ENCODE measurements at places on chromosomes 4 and X.

- no peak for DNase-seq
Measured at GRCh38 chrX:118504581-118504980, 9.0 kb downstream of the DOCK11 start.

- no peak for DNase-seq
Measured at GRCh38 chr4:84855774-84856173, 110.7 kb downstream of the WDFY3 start.

DNA sequence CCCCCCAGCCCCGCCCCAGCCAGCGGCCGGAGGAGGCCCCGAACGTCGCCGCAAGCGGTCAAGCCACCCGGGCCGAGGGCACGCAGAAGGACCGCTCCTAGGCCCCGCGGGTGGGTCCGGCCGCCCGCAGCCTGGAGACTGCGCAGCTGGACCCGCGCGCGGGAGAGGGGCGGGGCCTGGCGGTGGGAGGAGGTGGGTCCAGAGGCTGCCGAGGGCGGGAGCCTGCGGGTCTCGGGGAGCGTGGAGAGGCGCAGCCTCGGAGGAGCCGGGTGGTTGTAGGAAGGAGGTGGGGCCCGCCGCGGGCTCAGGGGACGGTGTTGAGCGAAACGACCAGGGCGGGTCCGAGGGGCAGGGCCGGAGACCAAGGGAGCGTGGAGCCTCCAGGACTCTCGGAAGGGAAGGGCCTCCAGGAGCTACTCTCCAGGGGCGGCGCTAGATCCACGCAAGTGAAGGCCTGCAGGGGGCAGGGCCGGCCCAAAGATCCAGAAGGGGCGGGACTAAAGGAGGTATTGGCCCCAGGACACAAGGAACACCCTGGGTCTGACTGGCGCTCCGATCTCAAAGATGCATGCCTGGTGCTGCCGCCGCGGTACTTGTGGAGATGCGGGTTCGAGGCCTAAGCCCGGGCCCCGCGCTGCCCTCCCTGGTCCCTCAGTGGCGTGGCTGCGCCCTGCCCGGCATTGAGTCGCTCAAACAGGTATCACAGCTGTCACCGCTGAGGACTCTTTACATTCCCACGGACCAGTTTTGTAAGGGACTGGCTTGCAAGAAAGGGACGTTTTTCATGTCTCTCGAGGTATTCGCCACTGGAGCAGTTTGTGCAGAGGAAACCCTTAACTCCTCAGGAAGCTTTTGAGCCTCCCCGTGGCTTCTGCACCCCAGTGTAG is 5.9 kb downstream of the TIMM17B start:
- peak; percentile 75 for DNase-seq

DNA sequence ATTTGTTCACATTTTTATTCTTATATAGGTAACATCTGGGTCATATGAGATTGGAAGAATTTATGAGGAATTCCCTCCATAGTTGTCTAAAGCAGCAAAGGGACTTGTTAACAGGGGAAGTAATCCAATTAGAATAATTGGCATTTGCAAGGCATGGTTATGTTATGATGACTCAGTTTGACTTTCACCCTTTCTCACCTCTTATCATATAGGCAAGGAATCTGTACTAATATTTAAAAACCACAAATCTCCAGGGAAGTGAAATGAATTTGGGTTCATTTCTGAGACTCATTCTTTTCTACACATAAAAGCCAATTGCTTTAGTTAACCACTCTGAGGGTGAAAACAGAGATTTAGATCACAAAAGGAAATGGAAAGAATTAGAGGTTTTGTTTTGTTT is 281.5 kb upstream of the DKK2 start:
- DNase-seq = no peak

- no peak for DNase-seq
Measured at GRCh38 chr4:4633431-4633830, 91.6 kb upstream of the STX18 start.

- no peak for DNase-seq
Measured at GRCh38 chr4:41332510-41333054, 75.9 kb downstream of the UCHL1 start.

DNA sequence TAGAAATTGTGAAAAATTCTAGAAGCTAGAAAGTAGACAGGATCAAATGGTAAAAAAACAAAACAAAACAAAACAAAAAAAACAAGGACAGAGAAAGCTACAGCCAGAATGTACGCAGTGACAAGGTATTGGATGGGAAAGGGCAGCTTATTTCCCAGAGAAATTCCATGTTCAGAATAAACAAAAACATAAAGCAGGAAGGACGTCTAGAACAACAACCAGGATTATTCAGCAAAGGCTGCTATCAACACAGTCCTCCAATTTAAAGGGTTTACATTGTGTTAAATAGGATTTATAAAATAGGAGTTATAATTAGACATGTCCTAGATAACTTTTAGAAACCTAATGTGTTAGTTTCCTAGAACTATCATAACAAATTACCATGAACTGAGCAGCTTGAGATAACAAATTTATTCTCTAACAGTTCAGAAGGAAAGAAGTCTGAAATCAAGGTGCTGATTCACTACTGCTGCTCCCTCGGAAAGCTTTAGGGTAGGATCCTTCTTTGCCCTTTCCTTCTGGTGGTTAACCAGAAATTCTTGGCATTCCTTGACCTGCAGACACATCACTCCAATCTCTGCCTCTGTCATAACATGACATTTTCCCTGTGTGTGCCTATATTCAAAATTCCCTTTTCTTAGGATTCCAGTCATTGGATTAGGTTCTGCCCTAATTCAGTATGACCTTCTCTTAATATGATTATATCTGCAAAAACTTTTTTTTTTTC is 175.6 kb downstream of the SNCA start:
- no peak for DNase-seq

DNA sequence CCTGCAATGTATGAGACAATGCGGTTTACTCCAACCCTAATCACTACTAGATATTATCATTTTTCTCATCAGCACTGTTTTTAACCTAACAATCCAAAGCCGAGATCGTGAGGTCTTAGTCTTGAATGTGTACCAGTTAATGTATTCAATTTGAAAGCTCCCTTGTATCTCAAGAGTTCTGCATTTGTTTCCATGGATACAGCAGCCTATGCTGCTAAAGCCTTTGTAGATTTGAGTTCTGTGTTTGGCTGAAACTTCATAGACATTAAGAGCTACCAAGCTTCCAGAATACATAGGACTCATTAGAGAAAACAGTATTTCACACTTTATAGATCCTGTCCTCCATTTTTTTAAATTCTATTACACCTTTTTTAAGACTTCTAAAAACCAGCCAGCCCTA is 39.9 kb downstream of the SLC9A6 start:
- no peak for DNase-seq

DNA sequence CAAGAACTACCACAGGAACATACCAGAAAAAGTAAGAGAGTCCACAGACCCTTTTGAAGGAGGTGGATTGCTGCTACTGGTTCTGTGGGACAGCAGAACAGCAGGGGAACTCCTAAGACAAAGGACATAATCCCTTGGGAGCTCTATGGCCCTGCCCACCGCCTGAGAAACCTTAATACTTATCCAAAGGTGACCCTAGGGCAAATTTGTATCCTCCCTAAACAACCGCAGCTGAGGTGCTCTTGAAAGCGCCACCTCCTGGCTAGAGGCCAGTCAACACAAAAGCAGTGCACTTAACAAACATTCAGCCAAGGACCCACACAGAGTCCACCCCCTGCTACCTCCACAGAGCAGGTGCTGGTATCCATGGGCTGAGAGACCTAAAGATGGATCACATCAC is 136.8 kb downstream of the ADAM29 start:
- DNase-seq = no peak

DNA sequence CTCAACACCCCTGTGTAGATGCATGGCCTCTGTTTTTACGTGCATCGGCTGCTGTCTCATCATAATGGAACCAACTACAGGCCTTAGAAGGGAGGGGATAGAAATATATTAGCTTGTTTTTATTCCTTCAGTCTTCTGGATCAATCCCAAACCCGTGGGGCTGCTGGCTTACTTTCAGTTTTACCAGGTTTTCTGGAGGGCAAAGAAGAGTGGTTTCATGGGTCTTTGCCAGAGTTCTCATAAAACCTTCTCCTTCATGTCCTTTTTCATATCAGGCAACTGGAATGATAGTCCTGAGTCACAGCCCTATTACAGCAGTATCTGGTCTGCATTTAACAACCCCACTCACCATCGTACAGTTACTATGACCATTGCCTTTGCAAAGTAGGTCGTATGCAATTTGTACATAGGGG is 34.6 kb downstream of the PPP2R2C start:
- no peak for DNase-seq

DNA sequence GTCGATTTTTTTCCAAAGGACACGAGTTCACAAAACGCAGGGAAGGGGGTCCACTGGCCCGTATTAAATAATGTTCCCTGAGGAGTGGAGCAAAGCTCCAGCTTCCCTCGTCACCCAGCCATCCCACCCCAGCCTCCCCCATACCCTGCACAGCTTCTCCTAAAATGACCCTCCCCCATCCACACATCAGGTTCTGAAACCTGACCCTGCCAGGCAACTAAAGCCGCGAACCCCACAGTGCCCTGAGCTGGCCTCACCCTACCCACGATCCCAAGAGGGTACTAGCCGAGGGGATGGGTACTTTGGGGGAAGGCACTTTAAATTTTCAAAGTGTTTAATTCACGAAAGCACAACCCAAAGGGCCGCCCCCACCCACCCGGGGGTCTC is 634 bp downstream of the APOO start:
- no peak for DNase-seq

GRCh38 chr4:86926435-86927086 is 8.2 kb upstream of the AFF1 start:
- no peak for DNase-seq

DNA sequence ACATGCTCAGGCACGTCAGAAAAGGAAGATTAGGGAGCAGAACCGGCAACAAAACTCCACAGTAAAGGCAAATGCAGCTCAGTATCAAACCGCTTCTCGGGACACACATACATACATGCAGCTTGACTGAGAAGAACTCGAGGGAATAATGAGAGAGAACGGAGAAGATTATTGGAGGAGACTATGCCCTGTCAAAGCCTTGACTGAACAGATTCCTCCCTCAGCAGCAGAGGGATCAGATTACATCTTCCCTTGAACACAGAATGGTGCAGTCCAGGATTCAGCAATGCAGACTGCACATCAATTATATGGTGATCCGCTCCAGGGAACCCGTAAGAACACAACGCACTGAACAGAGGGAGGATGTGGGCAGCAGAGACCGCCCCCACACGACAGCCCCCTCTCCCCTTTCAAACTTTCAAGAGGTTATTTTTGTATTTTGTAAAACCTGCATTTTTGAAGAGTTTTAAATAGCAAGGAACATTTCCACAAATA is 183.2 kb downstream of the FBXW7 start:
- DNase-seq = no peak

GRCh38 chr4:99645036-99645435 is 12.6 kb downstream of the C4orf54 start:
- DNase-seq = no peak

- DNase-seq = no peak
Measured at GRCh38 chr4:169337510-169337909, 66.8 kb upstream of the SH3RF1 start.

GRCh38 chrX:135489542-135489941 is 30.9 kb upstream of the INTS6L start:
- no peak for DNase-seq

- DNase-seq = no peak
Measured at GRCh38 chr4:156038772-156039171, 85.1 kb upstream of the CTSO start.

- no peak for DNase-seq
Measured at GRCh38 chr4:114674080-114674479, 75.5 kb downstream of the UGT8 start.

DNA sequence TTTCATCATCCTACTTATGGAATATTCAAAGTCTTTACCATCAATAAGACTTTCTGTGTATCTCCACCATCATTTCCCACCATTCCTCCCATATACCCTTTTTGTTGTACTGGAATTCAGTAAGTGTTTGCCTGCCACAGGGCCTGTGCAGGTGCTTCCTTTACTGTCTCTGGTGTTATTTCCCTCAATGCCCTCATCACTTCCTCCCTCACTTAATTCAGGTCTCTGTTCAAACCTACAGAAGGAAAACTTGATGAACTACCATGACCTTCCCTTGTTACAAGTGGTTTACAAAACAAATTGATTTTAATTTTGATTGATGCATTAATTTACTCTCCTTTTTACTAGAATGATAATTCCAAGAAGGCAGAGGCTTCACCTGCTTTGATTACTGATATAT is 159.5 kb upstream of the FAT4 start:
- no peak for DNase-seq

DNA sequence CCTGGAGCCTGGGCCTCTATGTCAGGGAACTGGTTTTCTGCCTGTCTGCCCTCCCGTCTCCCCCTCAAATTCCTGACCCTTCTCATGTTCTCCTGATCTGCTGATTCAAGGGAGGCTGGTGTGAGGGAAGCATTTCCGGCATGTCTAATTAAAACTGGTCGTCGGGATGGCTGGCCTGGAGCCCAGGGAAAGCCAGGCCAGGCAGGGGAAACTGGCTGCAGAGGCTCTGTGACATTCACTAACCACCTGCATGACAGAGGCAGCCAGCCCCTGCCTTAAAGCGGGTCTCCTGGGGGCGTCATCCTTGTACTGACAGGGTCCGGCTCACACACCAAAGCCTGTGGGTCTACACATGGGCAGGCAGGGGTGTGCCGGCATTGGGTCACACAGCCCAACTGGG is 35.2 kb downstream of the ABLIM2 start:
- no peak for DNase-seq

DNA sequence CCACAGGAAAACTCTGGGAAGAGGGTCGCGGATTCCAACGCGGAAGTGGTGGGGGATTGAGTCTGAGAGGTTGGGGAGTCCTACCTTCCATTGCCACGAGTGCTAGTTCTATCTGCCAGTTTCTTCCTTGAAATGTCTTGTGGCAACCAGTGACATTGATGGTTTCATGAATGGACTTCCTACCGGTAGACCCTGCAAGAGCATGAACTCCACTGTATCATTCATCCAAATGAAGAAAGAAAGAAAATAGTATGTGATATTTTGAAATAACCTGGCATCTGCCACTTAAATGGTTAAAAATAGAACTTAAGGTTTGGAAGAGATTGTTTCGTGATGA is 1.1 kb upstream of the SLC10A7 start:
- peak; percentile 38 for DNase-seq

- DNase-seq = no peak
Measured at GRCh38 chr4:74061430-74061829, 22.9 kb upstream of the CXCL3 start.

- no peak for DNase-seq
Measured at GRCh38 chr4:101205916-101206315, 141.4 kb downstream of the PPP3CA start.

DNA sequence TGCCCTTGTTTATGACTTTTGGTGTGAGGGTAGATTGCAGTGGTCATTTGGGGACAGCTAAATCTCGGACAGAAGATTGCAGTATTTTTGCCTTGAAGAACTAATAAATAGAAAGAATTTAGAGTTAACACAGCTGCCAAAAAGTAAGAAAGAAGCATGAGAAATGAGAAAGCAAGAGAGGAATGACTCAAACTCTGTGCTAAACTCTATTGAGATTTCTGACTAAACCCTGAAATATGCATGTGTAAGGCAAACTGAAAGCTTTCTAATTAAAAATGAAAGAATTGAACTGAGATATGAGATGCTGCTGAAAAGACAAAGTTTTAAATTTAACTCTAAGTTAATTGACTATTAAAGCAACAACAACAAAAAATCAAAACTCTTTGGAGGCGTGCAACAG is 791.3 kb downstream of the RAB28 start:
- no peak for DNase-seq

- no peak for DNase-seq
Measured at GRCh38 chr4:150570862-150571261, 11.1 kb upstream of the MAB21L2 start.
